Ascending aorta (tissue), 2 donors: ENCODE measurements at places on chromosomes 2 and 18.

DNA sequence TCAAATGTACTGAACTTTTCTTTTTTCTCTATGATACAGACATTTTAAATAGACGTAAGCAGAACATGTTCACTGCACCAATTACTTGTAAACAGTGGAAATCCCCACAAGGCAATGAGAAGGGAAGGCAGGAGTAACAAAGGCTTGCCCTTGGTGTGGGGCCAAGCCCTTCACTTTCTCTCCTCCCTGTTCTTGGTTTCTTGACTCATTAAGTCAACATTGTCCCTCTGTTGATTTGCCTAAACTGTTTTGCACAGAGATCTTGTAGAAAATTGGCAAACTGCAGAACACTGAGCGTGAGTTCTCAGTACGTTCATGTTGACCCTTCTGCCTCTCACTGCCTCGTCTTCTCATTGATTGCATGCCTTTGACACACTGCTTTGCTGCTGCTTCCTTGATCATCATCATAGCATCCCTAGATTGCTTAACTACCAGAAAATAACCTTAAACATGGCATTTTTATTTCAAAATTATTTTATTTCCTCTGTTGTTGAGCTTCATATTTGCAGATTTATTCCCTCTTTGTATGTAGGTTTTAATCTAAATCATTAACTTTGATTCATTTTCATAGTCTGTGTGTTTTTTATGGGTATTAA is 257.7 kb downstream of the PTGR3 start:
- DNase-seq: peak; percentile 69

DNA sequence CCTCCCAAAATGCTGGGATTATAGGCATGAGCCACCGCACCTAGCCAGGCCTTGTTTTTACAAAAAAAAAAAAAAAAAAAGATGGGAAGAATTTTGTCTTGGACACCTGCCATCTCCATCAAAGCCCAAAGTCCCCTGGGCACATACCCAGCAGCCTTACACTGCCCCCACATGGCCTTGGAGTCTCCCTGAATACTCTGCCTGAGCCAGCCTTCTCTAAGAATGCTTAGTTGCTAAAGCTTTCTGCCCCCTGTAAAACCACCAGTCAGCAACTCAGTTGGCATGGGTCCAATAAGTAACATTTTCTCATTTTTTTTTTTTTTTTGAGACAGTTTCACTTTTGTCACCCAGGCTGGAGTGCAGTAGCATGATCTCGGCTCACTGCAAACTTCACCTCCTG is 40.6 kb downstream of the SPC25 start:
- DNase-seq: no peak

GRCh38 chr2:180405520-180405919 is 398.4 kb upstream of the CWC22 start:
- no peak for DNase-seq

- no peak for DNase-seq
Measured at GRCh38 chr2:1910021-1910420, 165.7 kb upstream of the PXDN start.

DNA sequence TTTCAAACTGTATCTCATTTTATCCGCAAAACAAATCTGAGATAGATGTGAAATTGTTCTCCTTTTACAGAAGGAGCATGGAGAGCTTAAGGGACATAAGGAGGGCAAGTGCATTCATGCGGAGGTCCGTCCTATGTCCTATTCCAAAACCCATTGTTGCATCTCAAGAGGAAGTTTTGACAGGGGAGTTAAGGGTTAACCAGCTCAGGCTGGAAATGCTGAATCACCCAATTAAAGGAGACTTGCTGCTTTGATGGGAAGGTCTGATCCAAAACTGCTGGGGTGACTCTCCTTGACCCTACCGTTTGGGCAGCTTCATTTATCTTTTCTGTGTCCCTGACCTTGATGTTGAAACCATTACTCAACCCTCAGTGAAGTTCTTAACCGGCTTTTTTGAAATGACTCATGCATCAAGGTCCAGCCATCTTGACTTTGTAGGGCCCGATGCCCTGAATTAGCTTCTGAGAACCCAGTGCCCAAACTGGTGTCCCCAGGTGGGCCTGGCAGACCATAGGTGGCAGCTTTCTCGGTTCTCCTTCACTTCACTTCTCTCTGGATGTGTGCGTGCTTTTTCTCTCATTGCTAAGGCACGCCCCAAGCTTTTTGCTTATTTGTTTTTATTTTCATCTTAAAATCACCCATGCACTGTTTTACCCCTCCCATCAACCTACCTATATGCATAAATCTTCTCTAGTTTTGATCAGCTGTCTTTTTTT is 15.9 kb upstream of the TXNDC2 start:
- no peak for DNase-seq

DNA sequence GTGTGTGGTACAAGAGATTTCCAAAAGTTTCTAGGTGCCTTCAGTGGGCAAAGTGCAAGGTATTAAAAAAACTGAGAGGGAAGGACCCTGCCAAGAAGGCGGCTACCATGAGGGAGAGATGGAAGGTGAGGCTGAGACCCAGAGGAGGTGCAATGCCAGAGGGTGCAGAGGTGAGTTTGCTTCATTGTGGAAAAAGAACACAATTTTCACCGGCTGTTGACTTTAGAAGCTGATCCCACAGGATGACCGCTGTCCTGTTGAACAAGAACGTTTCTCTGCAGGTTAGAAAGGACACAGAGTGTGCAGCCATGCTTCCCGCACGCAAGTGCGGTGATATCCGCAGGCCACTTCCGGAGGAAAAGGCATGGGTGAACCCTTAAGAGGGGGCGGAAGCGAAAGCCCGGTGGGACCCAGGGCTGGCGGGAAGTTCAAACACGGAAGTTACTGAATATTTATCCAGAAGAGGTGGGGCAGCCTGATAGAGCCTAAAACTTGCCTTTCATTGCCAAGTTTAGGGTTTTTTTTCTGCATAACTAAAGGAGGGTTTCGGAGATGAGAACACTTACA is 16.6 kb downstream of the SP110 start:
- DNase-seq: no peak

DNA sequence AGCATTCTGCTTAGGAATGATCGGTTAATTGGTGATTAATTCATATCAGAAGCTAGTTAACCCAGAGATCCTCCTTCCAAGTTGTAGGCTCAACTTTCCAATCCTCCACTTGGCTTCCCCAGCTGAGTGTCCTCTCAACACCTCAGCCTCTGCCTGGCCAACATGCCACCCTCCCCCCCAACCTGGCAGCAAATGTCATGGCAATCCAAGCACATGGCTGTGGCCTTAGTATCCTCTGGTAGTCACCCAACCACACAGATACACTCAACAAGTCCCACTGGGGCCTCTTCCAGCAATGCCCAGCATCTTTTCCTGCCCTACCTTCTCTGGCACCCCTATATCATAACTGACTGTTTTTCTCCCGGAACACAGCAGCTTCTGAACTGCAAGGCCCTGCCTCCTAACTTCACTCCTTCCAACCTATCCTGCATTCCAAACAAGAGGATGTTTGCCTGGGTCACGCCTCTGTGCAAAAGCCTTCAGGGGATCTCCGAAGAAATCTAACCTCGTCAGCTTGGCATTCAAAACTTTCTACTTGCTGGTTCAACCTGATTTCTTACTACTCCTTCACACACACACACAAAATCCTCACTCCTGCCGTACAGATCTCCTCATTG is 195.0 kb downstream of the CYP26B1 start:
- no peak for DNase-seq

GRCh38 chr2:39667104-39667885 is 1.6 kb downstream of the TMEM178A start:
- DNase-seq: no peak

GRCh38 chr2:24836706-24837105 is 43.5 kb downstream of the CENPO start:
- DNase-seq: no peak

DNA sequence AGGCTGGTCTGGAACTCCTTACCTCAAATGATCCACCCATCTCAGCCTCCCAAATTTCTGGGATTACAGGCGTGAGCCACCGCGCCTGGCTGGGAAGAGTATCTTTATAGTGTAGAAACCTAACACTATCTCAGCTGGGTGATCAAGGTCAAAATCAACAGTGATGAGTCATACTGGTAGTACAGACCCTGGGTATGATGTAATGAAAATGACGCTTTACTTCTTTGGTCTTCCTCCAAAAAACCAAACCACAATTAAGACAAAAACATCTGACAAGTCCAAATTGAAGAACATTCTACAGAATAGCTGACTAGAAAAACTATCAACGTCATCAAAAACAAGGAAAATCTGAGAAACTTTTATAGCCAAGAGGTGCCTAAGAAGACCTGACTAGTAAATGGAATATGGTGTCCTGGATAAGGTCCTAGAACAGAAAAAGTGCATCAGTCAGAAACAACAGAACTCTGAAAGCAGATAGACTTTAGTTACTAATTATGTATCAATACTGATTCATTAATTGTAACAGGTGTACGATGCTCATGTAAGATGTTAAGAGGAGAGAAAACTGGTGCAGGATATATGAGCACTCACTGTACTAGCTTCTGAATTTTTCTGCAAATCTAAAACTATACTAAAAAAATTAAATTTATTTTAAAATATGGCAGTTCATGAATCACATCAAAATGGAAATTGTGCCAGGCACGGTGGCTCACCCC is 25.4 kb downstream of the PDCL3 start:
- peak; percentile 48 for DNase-seq

GRCh38 chr18:58297198-58297597 is 253.2 kb downstream of the NEDD4L start:
- no peak for DNase-seq

GRCh38 chr2:210435439-210435838 is 41.1 kb downstream of the LANCL1 start:
- no peak for DNase-seq

DNA sequence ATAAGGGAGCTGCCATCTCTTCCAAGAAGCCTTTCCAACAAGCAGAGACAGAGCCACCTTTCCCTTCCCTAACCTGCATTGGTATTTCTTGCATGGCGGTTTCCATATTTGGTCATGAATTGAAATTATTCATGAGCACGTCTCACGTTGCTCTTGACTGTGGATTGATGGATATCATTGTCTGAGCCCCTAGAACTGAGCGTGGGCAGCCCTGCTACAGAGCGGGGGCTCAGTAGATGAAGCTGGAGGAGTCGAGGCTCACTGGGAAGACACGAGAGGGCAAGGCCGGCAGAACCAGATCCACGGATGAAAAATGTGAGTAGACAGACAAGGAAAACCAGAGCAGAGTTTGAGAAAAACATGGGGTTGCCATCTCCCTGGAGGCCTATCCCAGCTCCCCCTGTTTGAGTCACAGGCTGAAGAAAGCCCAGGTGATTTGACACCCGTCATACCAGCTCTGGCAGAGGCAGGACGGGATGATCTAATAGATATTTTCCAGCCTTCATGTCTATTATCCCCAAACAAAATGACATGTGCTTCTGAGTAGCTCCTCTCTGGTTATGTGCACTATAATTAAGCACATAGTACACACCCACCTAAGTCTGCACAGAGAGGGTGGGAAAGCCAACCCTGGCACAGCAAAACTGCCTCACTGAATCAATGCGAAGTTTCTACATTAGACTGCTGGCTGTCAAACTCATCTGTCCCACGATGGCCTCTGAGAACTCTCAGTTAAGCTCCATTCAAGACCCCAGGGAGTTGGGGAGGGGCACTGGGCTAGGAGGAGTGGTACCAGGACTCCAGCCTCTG is 363.5 kb upstream of the KLHL29 start:
- no peak for DNase-seq

- no peak for DNase-seq
Measured at GRCh38 chr2:205814039-205814364, 131.7 kb downstream of the NRP2 start.

DNA sequence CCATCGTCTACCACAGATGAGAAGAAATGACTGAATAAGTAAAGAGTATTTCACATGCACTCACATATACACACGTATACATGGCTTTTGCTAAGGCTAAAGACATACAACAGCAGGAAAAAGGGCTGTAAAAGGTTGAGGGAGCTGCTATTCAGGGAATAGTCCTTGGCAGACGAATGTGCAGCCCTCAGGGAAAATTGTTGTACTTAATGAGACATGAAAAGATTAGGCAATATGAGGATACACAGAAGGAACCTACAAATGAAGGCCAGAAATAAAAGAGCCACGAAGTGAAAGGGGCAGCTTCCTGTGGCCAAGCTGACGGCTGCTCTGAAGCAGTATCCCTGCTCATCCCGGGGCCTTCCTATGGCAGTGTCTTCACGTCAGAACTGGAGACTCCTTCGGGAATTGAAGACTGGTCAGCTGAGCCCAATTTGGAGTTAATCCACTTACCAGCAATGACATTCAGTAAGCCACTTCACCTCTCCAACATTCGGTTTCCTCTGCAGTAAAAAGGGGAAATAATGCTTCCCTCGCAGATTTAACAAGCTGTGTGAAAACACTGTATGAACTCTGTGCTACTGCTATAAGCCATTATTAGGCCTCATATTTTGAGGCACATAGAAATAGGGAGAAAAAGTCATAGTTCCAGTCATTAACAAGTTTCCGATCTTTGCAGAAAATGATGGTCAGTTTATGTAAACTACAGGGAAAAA is 221.8 kb downstream of the STK39 start:
- DNase-seq: no peak

GRCh38 chr2:15754703-15755099 is 163.0 kb downstream of the DDX1 start:
- no peak for DNase-seq

- DNase-seq: no peak
Measured at GRCh38 chr2:183195998-183196409, 71.8 kb downstream of the NUP35 start.

GRCh38 chr2:71462056-71462605 is 8.8 kb downstream of the DYSF start:
- DNase-seq: peak; percentile 49

DNA sequence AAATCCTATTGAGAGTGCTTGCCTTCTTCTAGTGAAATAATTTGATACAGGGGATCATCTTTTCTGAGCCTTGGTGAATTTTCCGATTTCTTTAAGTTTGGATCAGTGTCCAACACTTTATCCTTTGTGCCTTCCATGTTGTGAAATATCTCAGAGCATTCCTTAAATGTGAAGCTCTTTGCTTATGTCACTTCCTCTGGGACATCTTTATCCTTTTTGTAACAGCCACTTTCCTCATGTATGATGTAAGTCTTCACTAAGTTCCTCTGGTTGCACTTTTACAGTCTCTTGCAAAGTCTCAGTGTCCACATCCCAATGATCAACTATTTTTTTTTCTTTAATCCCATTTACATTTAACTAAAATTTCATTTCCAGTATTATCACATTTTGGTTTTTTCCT is 254.2 kb downstream of the EN1 start:
- no peak for DNase-seq

DNA sequence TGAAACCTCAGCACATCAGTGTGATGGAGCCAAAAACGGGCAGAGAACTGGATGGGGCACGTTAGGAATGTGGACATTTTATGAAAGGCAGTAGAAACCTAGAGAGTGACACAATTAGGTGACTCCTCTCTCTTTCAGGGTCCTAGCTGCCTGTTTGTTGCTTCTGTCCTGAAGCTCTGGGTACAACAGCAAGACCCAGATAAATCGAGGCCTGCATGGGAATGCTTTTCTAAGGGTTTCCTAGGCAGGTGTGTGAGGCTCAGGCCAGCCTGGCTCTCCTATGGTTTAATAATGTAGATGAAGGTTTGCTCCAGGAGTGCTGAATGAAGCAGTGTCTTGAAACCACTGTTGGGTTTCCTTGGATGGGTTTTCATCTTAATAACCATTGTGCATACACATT is 517.1 kb upstream of the RAB6C start:
- no peak for DNase-seq

GRCh38 chr2:143708682-143709081 is 579.5 kb downstream of the ARHGAP15 start:
- DNase-seq: no peak
